ENCODE measurements at places on chromosomes 12 and 14. TPM values are rescaled to one million over a fixed set of nuclear protein-coding genes. Genes with fewer than 3 reads are reported as not detected.

DNA sequence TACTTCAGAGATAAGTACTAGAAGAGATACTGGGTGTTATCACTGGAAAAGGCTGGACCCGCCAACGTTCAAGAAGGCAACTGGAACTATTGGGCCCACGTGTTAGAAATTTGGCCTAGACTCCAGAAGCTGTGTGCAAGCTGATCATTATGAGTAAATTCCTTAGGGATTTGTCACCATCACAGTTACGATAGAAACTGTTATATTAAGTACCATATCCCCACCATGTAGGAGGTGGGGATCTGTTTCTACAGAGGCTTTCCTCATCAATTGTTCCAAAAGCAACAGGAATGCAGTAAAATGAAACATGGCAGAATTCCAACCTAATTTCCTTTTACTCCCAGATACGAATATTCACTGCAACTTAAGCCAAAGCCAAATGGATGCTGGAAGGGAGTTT is 170.7 kb downstream of the NOVA1 start:
- DNase-seq = no peak

GRCh38 chr12:132139912-132140311 is 4.2 kb downstream of the DDX51 start:
- no peak for DNase-seq

- no peak for DNase-seq
These were observed 172.0 kb upstream of the FRMD6 start for GRCh38 chr14:51479584-51480325.

- DNase-seq = no peak
These were observed 19.0 kb upstream of the KRAS start for GRCh38 chr12:25269701-25270100.

SERPINA10 gene
- total RNA-seq = 0.55 TPM

PTPN6 gene
- total RNA-seq = 21.7 TPM

GRCh38 chr14:64945431-64946178 is 3.1 kb upstream of the GPX2 start:
- no peak for DNase-seq

GRCh38 chr14:63155511-63156185 is 48.6 kb upstream of the RHOJ start:
- no peak for DNase-seq

PPP4R4 gene
- not detected for total RNA-seq

DNA sequence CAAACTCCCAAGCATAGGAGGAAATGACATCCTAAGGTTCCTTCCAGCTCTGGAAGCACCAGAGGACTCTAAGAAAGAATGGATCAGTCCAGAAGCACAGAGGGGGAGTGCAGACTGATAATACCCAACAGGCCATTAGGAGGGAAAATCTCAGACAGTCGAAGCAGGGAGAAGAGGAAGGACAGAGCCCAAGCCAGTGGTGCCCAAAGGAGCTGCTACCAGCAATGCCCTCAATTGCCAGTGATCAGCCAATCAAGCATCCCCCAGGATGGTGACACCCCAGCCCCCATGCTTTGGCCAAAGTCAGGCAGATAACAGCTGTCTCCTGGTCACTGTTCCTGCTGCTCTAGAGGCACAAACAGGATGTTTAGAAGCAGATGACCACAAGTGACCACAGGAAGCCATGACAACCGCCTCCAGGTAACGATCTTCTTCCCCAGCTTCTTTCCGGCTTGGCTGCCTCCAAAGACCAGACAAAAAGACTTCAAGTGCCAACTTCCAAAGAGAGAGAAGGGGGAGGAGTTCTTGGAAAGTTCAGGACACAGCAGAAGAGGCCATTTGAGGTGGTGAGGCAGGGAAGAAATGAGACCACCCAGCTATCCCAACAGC is 16.2 kb downstream of the PXN start:
- no peak for DNase-seq

DNA sequence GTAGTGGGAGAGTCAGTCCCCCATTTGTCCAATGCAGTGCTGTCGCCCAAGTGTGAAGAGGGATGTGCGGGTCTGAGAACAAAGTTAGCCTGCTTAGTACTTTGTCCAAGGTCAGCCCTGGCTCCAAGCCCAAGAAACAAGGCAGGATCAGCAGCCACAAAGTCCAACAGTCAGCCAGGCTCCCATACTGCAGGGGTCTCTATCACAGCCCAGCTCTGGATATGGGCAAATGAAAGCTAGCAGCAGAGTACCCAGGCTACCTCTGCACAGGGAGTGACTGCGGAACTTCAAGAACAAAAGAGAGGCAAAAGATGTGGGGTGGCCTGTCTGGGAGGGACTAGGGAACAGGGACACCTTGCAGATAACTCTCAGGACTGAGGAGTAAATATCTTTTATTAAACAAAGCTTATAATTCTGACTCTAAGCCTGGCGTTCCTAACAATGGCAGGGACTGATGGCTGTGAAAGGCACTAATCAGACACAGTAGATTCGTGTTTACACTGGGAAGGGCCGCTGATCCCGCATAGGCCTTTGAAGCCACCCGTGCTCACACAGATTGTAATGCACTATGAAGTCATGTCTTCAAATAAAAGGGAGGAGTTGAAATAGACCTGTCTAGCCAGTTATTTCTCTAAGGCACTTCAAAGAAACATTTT is 91.0 kb upstream of the EEA1 start:
- DNase-seq = peak; percentile 84

- no peak for DNase-seq
These were observed 7.7 kb downstream of the SSH1 start for GRCh38 chr12:108849660-108850059.

GRCh38 chr12:24020397-24021163 is 71.1 kb upstream of the SOX5 start:
- DNase-seq = no peak

GRCh38 chr14:30855345-30856037 is 18.9 kb upstream of the COCH start:
- no peak for DNase-seq

DNA sequence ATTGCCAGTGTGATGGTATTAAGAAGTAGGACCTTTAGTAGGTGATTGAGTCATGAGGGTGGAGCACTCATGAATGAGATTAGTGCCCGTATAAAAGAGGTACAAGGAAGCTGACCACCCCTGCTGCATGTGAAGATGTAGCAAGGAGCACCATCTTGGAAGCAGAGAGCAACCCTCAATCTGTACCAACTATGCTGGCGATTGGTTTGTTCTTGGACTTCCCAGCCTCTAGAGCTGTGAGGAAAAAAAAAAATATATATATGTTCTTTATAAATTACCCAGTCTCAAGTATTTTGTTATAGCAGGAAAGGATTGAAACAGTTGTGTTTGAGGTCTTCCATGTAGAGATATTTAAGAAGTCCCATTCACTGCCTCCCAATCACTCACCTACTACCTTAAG is 16.9 kb downstream of the METTL25 start:
- DNase-seq = no peak
